ENCODE measurements at places on chromosomes 1 and 21.

GRCh38 chr1:220689666-220690065 is 497 bp upstream of the C1orf115 start:
- DNase-seq = no peak

DNA sequence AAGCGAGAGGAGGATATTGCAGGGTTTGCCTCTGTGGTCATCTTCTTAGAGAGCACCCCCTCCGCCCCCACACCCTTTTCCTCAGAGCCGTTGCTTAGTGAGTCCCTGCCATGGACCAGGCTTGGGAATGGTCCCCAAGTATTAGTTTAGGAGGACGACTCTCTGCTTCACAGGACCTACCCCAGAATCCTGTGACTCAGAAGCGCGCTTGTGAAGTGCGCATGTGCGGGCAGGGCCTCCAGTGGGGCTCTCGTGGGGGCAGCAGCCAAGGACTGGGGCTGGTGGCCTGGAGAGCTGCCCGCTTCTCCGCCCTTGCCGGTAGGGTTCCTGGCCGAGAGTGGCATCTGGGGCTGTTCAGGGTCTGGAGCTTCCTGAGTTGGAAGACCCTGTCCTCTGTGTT is 37.3 kb upstream of the HMGN1 start:
- DNase-seq = no peak

DNA sequence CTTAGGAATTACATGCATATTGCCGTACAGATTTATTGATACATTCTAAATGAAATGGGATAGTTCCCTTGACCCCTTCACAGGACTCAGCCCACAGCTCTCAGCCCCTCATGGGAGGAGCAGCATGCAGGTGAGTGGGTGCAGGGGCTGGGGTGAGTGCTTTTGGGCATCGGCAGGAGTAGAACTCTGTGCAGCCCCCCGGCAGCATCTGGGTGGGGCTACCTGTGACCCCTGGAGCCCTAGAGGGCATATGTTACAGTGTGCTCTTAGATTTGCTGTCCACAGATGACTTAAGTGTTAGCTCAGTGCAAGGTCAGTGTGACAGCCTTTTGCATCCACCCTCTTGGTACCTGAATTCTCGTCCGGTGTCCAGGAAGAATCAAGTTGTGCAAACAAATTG is 120.3 kb downstream of the GALNT2 start:
- no peak for DNase-seq

DNA sequence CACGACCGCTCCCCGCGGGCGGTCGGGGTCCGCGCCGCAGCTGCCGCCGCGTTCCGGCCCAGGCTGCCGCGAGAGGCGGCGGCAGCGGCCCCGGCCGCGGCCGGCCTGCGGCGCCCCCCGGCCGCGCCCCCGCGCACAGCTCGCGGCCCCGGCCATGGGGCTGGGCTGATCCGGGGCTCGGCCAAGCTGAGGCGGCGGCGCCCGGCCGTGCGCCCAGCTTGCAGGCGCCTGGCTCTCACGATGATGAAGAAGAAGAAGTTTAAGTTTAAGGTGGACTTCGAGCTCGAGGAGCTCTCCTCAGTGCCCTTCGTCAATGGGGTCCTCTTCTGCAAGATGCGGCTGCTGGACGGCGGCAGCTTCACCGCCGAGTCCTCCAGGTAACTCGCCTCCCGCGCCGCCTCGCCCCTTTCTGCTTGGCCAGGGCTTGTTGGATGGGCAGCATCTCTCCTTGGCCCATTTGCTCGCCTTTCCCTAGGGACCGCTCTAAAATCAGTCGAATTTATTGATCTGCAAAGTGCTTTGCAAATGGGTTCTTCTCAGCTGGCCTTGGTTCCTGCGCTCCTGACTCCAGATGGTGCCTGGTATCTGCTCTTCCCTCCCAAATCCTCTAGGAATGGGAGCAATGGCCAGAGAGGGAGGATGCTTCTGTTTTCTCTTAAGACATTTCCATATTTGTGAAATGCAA is 431 bp downstream of the EEIG2 start:
- DNase-seq = peak; percentile 15

DNA sequence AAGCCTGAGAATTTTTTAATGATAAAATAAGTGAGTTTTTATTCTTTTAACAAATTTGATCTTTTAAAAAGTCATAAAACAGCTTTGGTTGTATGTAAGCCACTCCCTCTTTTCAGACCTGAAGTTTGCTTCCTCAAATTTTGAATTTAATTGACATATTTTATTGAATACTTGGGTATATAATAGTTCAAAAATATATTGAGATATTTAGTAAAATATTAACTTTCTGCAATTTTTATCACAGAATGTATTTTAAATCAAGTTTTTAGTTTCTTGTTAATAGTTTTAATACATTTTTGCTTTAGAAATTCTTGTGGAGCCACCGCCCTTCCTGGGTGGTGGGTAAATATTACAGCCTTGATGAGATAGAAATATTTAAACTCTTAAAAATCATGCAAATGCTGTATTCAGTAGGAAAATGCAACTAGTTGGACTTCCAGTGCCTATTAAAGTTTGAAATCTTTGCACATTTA is 867 bp downstream of the PTPRC start:
- DNase-seq = no peak

GRCh38 chr1:6612641-6613360 is 730 bp upstream of the PHF13 start:
- peak; percentile 12 for DNase-seq

DNA sequence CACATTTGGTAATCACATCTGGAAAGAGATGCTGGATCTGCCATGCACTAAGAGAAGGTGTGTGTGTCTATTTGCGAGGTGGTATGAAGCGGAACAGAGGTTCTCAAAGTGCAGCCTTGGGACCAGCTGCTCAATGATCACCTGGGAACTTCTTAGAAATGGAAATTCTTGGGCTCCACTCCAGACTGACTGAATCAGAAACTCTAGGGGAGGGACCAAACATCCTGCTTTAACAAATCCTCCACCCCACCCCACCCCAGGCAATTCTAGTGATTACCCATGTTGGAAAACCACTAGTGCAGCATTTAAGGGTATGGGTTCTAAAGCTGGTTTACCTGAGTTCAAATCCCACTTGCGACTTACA is 143.9 kb upstream of the JUN start:
- no peak for DNase-seq

- peak; percentile 12 for DNase-seq
These were observed 229.2 kb upstream of the CAMK1G start for GRCh38 chr1:209354111-209354839.

GRCh38 chr1:66412704-66413103 is 121.2 kb upstream of the SGIP1 start:
- no peak for DNase-seq

GRCh38 chr1:24704411-24705259 is 40.6 kb upstream of the CLIC4 start:
- no peak for DNase-seq

DNA sequence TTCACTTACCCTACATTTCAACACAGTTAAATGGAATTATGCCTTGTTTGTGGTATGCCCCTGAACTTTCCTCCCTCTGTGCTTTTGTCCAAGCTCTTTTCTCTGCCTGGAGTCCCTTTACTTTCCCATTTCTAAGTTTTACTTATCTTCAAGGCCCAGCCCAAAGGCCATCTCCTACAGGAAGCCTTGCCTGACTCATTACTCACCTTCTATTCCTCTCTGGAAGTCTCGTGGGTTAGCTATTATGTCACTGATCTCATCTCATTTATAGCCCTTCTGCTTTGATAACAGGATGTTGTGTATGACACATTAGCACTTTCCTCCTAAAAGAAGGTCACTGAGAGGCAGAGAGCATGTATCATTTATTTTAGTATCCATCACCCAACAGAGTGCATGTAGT is 78.8 kb upstream of the CD1D start:
- DNase-seq = no peak

- no peak for DNase-seq
These were observed 52.1 kb downstream of the EIF2D start for GRCh38 chr1:206560007-206560716.

- no peak for DNase-seq
These were observed 417.3 kb upstream of the PROX1 start for GRCh38 chr1:213570487-213570886.

GRCh38 chr1:107309962-107310361 is 169.1 kb downstream of the NTNG1 start:
- DNase-seq = no peak

- DNase-seq = no peak
These were observed 1078.5 kb upstream of the ADGRL4 start for GRCh38 chr1:80085067-80085466.

DNA sequence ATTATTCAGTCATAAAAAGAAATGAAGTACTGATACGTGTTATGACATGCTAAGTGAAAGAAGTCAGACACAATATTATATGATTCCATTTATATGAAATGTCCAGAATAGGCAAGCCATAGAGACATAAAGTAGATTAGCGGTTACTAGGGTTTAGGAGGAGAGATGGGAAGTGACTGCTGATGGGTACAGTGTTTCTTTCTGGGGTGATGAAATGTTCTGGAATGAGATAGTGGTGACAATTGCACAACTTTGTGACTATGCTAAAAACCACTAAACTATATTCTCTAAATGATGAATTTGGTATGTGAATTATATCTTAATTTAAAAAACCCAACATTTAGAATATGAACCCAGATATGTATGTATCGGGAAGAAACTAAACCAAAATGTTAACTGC is 27.6 kb downstream of the IPP start:
- no peak for DNase-seq

DNA sequence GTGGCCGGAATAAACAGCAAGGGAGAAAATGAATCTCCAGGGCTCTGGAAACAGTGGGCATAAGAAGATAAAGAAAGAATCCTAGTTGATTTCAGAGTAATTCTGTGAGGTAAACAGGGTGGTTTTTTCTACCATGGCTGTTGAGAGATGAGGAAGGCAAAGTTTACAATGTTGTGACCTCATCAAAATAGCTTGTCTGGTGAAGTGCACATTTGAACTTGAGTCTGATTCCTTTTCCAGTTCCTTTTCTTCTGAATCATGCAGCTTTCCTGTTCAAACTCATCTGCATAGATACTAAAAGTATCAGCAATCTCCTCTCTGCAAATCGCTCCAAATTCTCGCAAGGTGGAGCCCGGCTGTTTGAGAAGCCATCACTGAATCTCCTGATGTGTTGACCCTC is 161.7 kb downstream of the PLPP3 start:
- no peak for DNase-seq

- no peak for DNase-seq
These were observed 28.0 kb upstream of the RNF2 start for GRCh38 chr1:185017338-185017737.

GRCh38 chr1:171644805-171645483 is 7.5 kb downstream of the MYOC start:
- peak; percentile 25 for DNase-seq

DNA sequence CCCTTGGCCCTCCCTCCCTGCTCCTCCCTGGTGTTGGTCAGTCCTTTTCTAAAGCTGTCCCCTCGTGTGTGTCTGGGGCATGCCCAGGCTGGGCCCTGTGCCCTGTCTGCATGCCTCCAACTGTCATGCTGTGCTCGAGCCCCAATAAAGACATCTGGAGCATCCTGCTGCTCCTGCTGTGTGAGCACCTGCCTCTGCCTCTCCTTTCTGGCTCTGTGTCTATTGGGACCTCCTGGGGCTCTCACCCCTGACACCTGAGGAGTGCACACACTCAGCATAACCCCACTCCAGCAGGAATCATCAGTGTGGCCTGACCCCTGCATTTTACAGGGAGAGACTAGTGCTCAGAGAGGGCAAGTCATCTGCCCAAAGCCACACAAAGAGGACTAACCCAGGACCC is 23.7 kb downstream of the KCNC4 start:
- DNase-seq = no peak

- DNase-seq = no peak
These were observed 3.2 kb upstream of the SRRM1 start for GRCh38 chr1:24639881-24640280.

GRCh38 chr1:44792736-44793502 is 4.9 kb upstream of the BEST4 start:
- no peak for DNase-seq

DNA sequence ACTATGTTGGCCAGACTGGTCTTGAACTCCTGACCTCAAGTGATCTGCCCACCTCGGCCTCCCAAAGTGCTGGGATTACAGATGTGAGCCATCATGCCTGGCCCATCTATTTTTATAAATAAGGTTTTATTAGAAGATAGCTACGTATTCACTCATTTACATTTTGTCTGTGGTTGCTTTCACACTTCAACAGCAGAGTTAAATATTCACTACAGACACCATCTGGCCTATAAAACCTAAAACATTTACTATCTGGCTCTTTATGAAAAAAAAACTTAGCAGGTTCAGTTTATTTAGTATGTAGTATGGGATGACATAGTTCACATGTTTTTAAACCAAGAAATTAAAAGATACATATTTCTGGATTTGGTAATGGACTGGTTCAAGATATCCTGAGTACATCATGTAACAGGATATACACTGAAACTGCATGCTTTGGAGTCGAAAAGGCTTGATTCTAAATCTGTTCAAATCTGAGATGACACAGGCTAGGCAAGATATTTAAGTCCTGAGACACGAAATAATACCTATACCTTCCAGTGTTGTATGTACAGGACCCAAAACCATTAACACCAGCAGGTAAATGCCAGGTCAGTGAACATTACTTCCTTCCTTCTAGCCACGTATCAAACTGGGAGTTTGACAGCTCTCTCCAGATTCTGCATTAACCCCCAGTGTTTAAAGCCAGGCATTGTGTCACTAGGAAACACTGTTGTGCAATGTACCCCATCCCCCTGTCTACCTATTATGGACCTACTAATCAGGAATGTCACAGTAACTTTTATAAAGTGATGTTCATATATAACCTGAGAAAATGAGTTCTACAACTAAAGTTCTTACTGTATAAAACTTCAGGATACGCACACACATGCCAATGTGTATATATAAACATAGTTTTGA is 54.3 kb upstream of the SDC3 start:
- no peak for DNase-seq

DNA sequence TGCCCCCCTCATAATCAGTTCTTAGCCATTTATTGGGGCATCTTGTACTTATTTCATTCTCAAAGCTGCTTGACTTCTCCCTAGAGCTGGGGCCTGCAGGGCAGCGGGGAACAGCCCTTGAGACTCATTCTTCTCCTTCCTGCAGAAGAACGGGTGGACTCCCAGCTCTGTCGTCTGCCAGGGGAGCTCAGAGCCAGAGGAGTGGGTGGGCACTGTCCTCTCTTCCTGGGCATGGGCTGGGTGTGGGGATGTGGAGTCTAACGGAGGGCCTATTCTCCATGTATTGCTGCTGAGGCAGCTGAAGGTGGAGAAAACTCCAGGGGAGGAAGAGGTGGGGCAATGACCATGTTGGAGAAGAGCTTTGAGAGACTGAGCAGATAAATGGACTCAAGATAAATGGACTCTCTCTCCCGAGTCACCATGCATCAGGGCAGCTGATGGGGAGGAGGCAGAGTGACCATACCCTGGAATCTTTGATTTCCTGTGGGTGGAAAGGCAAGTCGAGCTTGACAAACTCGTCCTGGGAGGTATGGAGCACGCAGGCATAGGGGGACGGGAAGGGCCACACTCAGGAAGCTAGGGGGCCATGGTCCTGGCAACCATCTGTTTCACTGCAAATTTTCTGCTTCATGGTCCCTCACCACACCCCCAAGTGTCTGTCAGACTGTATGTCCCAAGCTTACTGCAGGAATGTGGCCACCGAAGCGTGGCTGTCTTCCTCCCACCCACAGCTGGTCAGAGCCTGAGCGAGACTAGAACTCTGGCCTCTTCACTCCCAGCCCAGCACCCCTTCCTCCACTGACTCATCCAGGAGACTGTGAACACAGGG is 56.9 kb upstream of the ATP2B4 start:
- DNase-seq = no peak

Measured in effector CD4-positive, alpha-beta T cell (primary cell).